ENCODE measurements at places on chromosomes 11 and 22. TPM values are rescaled to one million over a fixed set of nuclear protein-coding genes. Genes with fewer than 3 reads are reported as not detected.

The KRTAP5-9 gene
- not detected for total RNA-seq

The GRM5 gene
- total RNA-seq, result not detected

The H19 gene
- 0.23 TPM for total RNA-seq

The SYT12 gene
- 0.08 TPM for total RNA-seq

The C1QTNF6 gene
- 4.9 TPM for total RNA-seq

The OR2AG1 gene
- not detected for total RNA-seq

The MIOX gene
- not detected for total RNA-seq

The PGA5 gene
- total RNA-seq, result not detected

The CARNS1 gene
- not detected for total RNA-seq

The LDHA gene
- 1,608 TPM for total RNA-seq

The GAB4 gene
- not detected for total RNA-seq

The RANBP1 gene
- 731 TPM for total RNA-seq

The OR8A1 gene
- total RNA-seq, result not detected

The TCP11L1 gene
- 10.6 TPM for total RNA-seq

The RELT gene
- 2.1 TPM for total RNA-seq

The SMIM38 gene
- total RNA-seq, result not detected

The MS4A2 gene
- not detected for total RNA-seq

The NPAS4 gene
- total RNA-seq, result not detected

The HORMAD2 gene
- total RNA-seq, result not detected

The ANO1 gene
- 0.37 TPM for total RNA-seq

The NOL12 gene
- 25.7 TPM for total RNA-seq

All from H4 (cell line).